ENCODE measurements at places on chromosomes 12 and 14. TPM values are rescaled to one million over a fixed set of nuclear protein-coding genes. Genes with fewer than 3 reads are reported as not detected.

Gene ACRBP
- 0.99 TPM for total RNA-seq

DNA sequence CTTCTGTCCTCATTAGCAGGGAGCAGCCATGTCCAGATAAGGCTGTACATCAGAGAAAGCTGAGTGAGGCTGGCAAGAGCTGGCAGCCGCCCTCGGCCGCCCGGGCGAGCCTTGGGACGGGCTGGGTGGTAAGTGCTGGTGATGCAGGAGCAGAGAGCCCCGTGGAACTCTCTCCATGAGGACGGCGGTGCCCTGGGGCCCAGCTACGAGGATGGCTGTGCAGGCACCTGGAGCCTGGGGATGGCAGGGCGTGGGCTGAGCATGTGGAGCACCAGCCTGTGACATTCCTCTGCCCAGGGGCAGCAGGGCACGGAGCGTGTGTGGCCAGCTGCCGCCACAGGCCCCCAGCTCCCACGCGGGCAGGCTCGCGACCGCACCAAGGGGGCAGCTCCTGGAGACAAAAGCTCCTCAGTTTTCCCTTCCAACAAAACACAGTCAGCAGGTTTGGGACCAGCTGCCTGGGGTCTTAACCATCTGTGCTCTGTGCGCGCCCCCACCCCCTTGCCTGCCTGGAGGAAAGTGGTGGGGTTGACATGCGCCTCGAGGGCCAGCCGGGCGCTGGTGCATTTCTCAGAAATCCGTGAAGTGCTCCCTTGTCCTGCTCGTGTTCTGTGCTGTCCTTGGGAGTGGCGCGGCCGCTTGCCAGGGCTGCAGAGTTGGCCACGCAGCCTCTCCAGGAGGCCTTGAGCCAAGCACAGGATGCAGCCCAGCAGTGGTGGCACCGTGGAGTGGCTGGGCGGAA lies 21.4 kb downstream of the PACS2 start:
- no peak for DNase-seq

- DNase-seq: no peak
Observed at GRCh38 chr14:101583006-101583714, 21.9 kb downstream of the DIO3 start.

DNA sequence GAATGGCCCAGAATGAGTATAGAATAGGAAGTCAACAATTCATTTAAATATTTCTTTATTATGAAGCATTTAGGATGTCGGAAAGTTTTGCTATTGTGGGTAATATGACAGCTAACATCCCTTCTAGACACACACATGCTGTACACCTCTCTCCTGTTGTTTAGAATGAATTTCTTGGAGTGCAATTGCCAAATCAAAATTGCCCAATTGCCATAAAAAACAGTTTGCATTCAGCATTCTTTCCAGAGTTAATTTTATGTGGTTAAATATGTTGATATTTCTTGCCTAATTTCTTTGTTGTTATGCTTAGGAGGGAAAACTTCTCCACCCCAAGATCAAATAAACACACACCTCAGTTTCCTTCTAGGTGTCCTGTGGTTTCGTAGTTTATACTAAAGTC lies 16.9 kb upstream of the SMCO2 start:
- no peak for DNase-seq

Gene TEX52
- not detected for total RNA-seq

DNA sequence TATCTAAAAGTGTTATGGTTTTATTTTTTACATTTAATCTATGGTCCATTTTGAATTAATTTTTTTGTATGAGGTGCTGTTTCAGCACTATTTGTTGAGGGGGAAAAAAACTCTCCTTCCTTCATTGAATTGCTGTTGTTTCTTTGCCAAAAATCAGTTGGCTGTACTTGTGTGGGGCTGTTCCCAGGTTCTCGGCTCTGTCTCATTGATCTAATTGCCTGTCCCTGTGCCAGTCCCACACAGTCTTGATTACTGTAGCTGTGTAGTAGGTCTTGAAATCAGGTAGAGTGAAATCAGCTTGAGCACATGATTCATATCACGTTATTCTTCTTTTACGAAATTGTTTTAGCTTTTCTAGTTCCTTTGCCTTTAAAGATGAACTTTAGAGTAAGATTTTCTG lies 109.7 kb downstream of the ADGRD1 start:
- DNase-seq: no peak

GRCh38 chr12:22287101-22287500 lies 47.4 kb downstream of the ST8SIA1 start:
- no peak for DNase-seq

Data from skin of body (tissue), 3 donors.